ENCODE measurements at places on chromosomes 13 and 19.

GRCh38 chr19:7483720-7484201, 5.1 kb downstream of the PEX11G start:
- no peak for DNase-seq

- no peak for DNase-seq
Observed at GRCh38 chr13:103062079-103062478, 4.1 kb downstream of the SLC10A2 start.

- DNase-seq = no peak
Observed at GRCh38 chr19:43318796-43319314, 34.6 kb upstream of the CD177 start.

GRCh38 chr19:19642506-19643157, 825 bp downstream of the GMIP start:
- DNase-seq = no peak

- no peak for DNase-seq
Observed at GRCh38 chr13:74755065-74755464, 620.9 kb upstream of the KLF12 start.

DNA sequence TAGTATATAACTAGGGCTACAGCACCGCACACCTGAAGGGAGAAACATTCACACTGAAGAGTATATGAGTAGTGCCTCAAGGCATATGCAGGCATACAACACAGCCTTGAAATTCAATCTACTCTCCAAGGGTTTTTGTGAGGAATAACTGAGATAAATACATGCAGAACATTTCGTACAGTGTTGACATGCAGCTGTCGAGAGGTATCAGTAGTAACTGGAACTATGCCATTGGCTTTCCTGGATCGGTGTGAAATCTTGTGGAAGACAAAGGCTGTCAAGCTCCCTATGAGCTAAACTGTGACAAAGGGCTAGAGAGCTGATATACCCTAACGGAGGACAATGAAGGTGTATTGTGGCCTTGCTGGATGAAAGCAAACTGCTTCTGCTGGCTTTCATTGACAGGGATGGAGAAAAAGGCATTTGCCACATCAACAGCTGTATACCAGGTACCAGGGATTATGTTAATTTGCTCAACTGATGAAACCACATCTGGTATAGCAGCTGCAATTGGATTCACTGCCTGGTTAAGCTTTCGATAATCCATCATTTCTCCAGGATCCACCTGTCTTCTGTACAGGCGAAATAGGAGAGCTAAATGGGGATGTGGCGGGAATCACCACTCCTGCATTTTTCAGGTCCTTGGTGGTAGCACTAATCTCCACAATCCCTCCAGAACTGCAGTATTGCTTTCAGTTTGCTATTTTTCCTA, 16.3 kb downstream of the MTRF1 start:
- no peak for DNase-seq

- no peak for DNase-seq
Observed at GRCh38 chr19:35460608-35461007, 12.6 kb downstream of the FFAR2 start.

DNA sequence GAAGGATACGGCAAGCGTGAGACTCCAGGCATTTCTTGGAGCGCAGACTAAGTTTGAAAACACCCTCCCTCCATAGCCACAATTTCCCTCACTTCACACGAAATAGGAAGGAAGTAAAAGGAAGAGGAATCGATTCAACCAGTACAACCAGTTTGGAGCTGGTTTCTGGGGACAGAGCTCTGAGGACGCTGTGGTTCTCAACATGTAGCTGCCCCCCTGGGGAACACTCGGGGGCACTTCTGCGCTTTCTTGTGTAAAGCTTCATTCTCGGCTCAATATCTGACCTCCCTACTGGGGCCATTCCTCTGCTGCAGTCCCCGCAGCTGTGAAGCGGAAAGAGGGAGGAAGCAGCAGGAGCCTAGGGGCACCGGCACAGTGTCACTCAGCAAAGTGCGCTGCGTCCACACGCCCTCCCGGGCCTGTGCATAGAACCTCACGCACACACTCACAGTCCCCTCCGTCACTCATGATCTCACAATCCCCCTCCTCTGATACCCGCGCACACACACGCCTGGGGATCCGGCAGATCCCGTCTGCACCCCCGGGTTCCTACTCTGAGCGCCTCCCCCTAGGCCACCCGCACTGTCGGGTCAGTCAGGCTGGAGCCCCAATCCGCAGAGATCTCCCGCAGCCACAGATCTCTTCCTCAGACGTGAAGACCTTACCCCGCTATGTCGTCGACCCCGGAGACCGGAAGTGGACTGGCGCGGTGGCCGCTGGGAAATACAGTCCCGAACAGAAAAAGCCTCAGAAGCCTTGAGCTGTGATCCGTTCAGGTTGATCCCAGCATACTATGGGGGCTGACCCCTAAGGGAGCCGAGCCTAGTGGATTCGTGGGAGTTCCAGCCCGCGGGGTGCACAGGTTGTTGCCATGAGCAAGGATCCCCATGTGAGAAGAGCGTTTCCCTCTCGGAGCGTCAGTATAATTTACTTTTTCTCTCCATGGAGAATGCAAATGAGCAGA, at the start of gene ZNF780A:
Gene ZNF780A (minus strand): TSS at position 703 of the 964 bp plus-strand sequence. CDS start 6,190 bp downstream, outside the sequence.
- peak; percentile 87 for DNase-seq

- DNase-seq = no peak
Observed at GRCh38 chr13:47112205-47112902, 215.5 kb upstream of the HTR2A start.

- DNase-seq = no peak
Observed at GRCh38 chr19:43562226-43562697, 13.1 kb downstream of the XRCC1 start.

DNA sequence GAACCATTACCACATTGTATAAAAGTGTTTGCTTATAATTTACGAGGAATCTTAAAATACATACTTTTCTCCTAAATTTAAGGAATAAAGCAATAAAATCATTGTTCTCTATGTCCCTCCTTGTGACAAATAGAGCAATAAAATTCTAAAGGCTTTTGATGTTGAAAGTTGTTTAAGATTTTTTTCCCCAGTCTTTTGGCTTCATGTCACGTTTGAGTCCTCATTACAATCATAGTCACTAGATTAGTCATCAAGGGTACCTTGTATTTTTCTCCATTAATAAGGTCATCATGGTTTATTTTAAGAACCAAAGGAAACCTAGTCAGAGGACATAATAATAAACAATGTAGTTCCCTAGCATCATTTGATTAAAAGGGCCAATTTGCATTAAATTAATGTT, 3.2 kb downstream of the WBP4 start:
- DNase-seq = no peak

DNA sequence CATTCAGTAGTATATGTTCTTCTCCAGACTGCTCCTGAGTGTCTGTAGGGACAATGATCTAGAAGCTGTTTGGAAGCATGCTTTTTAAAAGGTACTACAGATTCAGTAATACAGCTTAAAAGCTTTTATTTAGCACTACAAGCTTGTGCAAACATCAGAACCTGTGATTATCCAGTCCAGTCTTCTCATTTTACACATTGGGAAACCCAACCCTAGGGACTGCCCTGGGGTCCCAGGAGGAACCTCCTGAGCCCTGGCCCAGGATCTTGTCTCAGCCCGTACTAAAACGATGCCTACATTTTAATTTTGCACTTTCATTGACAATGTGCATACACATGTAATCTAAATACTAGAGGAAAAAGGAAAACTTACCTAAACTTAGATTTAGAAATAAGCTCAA, 12.5 kb downstream of the DOCK9 start:
- no peak for DNase-seq

- no peak for DNase-seq
Observed at GRCh38 chr19:48418317-48419064, 25.0 kb downstream of the GRIN2D start.

GRCh38 chr19:49981603-49982593, 20.9 kb upstream of the SIGLEC11 start:
- DNase-seq = no peak

DNA sequence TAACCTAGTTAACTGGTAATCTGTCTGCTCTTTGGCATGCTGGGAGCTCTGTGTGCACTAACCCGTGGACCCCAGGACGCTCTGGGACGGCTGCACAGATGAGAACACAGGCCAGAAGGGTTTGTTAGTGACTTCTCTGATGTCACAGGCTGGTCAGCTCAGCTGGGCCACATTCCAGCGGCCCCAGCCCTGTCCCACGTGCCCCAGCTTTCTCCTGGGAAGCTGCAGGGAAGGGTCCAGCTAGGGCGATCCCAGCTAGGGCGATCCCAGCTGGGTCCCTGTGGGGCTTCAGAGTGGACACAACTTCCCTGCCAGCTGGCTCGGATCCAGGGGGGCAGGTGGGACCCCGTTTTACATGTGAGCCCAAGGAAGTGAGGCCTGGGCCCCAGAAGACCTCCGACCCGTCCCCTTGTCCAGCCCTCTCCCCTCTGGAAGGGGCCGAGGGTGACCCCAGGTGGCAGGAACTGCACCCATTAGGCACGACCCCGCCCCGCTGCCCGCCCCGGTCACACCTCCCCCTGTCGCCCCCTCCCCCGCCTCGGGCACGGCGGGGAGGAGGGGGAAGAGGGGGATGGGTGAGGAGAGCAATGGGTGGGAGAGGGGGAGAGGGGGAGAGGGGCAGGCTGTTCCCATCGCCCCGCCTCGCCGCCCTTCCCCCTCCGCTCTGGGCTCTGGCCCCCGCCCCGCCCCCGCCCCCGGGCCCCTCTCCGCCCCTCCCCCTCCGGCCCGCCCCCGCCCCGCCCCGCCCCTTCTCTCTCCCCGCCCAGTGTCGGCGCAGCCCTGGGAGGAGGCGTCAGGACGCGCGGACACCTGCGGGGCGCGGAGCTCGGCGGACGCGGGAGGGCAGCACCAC, 75.2 kb upstream of the MCF2L start:
- peak; percentile 53 for DNase-seq

GRCh38 chr13:101408992-101409656, 7.2 kb downstream of the NALCN start:
- no peak for DNase-seq

DNA sequence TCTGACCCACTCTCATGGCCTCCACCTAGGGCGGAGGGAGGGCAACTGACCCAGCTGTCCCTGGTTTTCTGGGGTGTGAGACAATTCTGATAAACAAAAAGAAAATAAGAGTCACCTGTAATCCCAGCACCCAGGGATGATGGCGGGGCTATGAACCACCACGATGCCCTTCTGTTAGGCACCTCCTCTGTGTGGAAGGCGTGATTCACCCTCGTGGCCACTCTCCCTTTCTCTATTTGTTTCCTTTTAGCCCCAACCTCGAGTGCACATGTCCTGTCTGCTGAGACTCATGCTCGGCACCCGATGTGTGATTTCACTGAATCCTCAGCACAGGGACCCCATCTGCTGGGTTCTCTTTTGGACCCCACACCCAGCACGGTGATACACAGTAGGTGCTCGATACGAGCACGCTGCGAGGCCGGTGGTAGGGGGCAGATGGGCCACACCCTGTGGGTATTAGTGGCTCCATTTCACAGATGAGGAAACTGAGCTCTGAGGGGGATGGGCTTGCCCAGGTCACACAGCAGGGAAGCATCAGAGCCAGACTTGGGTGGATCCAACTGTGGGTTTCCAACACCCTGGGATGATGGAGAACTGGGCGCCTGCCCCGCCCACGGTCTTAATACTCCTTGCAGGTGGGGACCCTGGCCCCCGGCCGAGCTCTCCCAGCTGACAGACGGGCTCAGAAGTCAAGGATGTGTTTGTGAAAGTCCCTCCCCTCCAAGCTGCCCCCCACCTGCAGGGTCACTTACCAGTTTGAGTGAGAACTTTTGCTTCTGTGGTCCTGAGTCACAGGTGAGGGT, 24.9 kb downstream of the VRK3 start:
- no peak for DNase-seq

GRCh38 chr13:57724486-57725272, 93.1 kb downstream of the PCDH17 start:
- DNase-seq = no peak

DNA sequence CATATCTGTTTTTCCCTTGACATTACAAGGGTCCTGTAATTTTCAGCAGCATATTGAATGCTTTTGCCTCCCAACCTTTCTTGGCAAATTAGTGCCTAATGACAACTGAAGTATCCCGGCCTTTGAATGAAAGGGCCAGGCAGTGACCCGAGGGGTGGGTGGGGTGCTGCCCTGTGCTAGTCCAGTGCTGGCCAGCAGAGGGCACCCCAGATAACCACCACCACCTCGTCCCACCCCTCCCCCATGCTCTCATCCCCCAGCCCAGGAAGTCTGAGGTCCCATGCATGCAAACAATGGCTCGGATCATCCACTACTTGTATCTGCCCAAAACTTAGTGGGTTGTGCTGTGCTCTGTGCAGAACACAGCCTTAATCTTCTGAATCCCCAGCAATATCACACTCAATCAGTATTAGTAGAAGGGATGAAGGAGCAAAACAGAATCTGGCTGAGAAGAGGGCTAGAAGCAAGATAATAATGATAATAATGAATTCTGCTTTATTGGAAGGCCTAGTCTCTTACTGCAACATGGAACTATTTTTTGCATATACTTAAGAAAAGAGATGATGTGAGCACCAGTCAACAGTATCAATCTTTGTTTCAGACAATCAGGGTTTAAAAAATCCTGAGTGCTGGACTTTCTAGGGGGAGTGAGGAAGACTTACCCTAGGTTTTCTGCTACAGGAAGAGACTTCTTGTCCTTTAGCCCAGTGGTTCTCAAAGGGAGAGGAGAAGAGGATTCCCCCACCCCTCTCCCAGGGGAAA, 3.8 kb downstream of the ATP12A start:
- peak; percentile 71 for DNase-seq

DNA sequence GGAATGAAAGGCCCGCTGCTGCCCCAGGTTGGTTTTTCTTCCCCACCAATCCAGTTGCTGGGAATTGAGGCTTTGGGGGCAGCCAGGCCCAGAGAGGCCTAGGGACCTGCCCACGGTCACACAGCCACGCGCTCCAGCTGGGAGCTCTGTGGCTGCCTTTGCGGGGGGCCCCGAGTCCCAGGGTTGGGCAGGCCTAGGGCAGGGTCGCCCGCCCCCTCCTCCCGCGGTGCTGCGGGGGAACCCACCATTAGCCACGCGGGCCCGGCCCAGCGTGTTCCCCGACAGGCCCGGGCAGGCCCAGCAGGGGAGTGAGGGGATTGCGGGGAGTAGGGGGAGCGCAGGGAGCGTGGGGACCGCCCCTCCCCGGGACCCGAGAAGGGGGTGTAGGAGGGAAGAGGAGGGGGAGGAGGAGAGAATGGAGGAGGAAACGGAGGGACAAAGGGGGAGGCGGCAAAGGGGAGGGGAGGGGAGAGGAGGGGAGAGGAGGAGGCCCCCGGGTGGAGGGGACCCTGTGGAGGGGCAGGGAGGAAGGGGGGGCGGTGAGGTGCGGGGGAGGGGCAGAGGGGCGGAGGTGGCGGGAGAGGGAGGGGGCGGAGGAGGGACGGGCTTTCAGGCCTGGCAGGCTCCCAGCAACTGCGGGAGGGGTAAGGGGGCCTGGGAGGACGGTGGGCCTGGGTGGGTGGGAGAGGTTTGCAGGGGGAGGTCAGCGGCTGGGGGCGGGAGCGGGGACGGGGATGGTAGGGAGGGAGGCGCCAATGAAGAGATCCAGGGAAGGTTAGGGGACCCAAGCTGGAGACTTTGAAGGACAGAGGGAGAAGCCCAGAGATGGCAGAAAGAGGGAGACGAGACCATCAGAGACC, 12.9 kb upstream of the TLE2 start:
- DNase-seq = no peak

- no peak for DNase-seq
Observed at GRCh38 chr13:52414051-52414450, 8.1 kb upstream of the THSD1 start.

- no peak for DNase-seq
Observed at GRCh38 chr13:25762281-25762680, 289.5 kb downstream of the SHISA2 start.

- no peak for DNase-seq
Observed at GRCh38 chr19:8370176-8371010, 6.4 kb downstream of the ANGPTL4 start.

GRCh38 chr13:50634339-50634738, 209.2 kb downstream of the DLEU7 start:
- DNase-seq = no peak

GRCh38 chr13:73109288-73109899, 50.6 kb downstream of the KLF5 start:
- DNase-seq = no peak
